GF-D8 (cell line): ENCODE measurements at places on chromosomes 5 and 9.

DNA sequence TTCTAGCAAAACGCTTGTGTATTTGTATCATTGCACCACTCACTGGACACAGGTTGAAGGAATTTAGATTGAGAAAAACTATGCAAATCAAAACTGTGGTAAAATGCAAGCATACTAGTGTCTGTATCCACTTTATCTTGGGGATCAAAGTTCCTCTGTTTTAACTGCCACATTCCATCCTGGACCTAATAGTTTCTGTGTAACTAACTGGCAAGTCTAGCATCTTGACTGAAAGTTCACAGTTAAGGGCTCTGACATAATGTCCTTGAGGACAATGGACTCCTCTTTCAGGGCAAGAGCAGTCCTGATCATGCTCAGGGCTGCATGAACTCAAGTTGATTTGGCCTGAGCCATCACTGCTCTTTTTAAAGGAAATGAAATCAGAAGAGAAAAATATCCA lies 30.7 kb downstream of the NFIB start:
- no peak for DNase-seq

GRCh38 chr9:89418882-89419640 lies 78.9 kb downstream of the SEMA4D start:
- DNase-seq, result no peak

GRCh38 chr5:30100929-30101328 lies 1092.6 kb upstream of the CDH6 start:
- DNase-seq, result no peak

DNA sequence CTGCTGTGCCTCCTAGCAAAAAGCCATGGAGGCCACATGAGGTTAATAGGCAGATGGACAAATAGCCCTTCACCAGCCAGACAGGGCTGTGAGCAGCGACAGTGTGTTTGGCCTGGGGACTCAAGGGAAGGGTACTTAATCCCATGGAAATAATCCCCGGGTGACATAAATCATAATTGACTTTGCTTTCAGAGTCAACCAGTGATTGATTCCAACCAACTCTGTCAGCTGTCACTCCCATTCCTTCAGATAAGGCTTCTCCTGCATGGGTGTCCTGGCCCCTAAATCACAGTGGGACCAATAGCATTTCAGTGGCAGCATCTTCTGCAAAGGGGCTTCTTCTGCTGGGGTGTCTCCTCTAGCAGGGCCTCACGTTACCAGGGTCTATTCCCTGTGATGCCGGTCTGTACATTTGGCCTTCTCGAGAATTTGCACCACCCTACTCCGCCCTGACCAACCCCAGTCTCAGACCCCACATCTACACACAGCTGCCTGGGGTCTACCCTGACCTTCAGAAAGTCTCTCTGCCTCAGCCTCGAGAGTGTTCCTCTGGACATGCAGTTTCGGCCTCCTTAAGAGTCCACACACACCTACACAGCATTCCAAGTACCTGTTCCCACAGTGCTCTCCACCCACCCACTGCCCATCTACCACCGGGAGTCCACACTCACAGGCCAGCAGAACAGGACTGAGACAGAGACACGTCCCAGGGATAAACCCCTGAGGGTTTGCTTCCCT lies 3.7 kb downstream of the CLTB start:
- DNase-seq, result no peak

DNA sequence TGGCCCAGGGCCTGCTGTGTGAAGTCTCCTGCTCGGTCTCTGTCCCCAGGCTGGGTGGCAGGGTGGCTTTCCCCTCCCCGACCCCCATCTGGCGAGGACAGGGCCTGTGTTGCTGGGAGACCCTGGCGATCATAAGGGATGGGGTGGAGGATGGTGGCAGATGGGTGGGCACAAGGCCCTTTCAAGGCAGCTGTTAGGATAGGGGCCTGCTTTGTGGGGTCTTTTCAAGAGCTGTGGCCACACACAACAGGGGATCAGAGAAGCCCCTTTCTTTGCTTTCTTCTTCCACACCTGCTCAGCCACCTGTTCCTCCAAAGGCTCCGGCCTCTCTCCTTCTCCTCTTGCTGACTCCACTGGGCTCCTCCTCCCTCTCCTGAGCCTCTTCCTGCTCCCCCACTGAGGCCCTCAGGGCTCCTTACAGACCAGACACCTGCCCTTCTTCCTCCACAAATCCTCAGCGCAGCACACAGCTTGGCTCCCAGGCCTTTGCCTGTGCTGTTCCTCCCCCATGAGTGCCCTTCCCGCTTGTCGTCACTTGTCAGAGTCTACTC lies 15.0 kb upstream of the NEURL1B start:
- no peak for DNase-seq

GRCh38 chr5:178198706-178199105 lies 5.6 kb upstream of the HNRNPAB start:
- DNase-seq, result peak; percentile 24

- DNase-seq, result no peak
Observed at GRCh38 chr5:373710-374602, 52.4 kb downstream of the AHRR start.

- no peak for DNase-seq
Observed at GRCh38 chr5:176736931-176737745, 73.2 kb upstream of the UNC5A start.

DNA sequence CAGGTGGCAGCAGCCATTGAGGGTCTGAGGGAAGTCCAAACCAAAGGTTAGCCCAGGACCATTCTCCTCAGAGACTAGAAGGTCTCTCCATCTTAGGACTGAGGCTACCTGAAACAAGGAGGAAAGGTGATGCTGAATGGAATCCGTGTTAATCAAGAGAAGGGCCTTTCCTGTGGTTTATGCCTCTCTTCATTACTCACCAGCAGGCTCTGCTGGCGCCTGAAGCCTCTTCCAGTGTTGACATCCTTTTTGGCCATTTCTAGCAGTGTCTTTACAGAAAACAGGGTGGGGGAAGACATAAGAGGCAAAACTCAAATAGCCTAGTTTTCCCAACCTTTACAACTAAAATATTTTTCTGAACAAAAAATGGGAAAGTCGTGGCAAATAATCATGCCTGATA lies 98.0 kb downstream of the ENC1 start:
- DNase-seq, result no peak

GRCh38 chr9:37936965-37937364 lies 33.0 kb upstream of the SLC25A51 start:
- no peak for DNase-seq

DNA sequence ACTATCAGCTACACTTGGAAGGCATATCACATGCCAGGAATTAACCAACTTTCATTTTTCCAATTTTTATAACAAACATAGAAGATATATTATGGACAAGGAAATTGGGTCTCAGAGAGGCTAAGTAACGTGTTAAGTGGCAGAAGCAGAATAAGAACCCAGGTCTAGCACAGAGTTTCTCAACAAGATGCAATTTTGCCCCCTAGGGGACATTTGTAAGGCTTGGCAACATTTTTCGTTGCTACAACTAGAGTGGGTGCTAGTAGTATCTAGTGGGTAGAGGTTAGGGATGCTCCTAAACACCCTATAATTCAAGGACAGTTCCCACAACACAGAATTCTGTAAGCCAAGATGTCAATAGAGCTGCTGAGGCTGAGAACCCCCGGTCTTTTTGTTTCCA lies 180.6 kb downstream of the SNCAIP start:
- DNase-seq, result no peak

GRCh38 chr9:68941780-68942459 lies 72.0 kb downstream of the PRKACG start:
- no peak for DNase-seq

GRCh38 chr5:56607074-56607473 lies 208.3 kb upstream of the MAP3K1 start:
- DNase-seq, result no peak

GRCh38 chr5:89095341-89095740 lies 212.4 kb upstream of the MEF2C start:
- DNase-seq, result no peak

GRCh38 chr5:154811239-154811638 lies 39.2 kb downstream of the FAXDC2 start:
- DNase-seq, result no peak

DNA sequence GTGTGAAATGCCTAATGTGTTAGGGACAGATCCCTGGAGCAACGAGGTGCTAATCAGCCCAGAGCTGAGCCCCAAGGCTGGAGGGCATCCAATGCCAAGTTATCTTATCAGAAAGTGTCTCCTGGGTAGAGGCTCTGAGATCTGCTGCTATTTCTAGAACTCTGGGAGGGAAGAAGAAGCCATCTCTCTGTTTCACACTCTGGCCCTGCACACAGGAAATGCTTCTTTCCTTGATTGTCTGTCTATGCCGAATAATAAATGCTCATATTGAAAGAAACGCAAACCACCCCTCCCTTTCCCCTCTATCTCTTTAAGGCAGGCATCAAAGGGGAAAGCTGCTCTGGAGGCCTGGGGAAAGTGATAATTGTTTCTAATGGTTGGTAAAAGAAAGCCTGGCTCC lies 166.7 kb downstream of the PAPPA start:
- no peak for DNase-seq

GRCh38 chr5:154518438-154518867 lies 40.4 kb upstream of the HAND1 start:
- DNase-seq, result no peak

DNA sequence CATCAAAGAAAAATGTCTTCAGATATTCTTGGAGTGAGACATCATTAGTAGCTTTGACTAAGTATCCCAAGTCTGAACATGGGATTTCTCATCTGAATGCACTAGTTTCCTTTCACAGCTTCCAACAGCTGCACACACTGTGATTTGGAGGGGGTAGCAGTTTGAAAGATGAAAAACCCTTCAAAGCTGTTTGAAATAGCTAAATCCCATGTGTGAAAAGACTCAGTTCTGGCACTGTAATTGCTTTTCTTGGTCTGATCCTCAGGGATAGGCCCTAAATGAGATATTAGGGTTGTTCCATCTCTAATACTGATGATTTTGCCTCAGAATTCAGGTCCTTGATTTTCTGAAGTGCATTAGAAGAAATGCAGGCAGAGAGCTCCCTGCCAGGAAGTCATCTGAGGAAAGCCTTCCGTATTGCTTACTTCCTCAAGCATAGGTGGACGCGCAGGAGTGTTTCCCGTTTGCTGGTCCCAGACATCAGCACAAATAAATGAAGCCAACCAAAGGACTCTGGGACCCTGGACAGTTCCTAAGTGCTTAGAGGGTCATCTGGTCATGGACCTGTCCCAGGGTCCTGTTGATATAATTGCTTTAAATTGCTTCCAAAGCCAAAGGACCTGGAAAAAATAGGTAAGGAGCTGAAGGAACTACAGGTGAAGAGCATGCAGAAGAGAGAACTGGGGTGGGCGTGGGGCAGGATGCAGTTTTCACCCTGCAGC lies 25.6 kb upstream of the FRMPD1 start:
- DNase-seq, result no peak

DNA sequence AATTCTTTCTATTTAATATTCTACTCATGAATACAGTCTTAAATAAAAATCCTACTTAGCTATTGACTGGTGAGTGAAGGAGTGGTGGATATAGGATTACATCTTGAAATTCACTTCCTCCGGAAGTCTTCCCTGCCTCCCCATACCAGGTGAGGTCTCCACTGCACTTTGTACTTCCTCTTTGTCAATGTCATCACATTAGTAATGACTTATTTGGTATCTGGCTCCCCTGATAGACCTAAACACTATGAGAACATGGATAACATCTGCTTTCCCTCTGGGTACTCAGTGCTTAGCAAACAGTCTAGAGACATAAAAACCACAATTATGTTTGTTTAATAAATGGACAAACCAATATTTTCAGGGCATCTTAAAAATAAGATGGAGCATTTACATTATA lies 532.1 kb downstream of the PDE4D start:
- peak; percentile 62 for DNase-seq
